ENCODE measurements at places on chromosomes 2 and 18.

DNA sequence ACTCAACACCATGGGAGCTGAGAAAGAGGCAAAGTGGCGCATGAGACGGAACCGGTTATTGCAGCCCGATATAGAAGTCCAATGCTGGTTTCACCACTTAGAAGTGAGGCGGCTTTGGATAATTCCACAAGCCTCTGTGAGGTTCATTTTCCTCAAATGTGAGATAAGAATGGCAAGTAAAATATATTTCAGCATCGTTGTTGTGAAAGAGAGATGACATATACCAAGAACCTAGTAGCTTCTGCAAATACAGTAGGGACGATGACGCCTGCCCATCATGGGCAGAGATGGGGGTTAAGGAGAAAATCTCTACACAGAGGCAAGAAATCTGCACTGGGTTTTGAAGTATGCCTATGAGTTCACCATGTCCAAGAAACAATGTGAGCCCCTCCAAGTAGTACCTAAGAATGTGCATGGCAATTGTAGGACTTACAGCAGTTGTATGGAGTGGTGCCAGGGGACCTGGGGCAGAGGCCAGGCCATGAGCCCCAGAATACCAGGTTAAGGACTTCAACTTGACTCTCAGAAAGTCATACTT, 352.0 kb downstream of the RNF144A start:
- no peak for DNase-seq

DNA sequence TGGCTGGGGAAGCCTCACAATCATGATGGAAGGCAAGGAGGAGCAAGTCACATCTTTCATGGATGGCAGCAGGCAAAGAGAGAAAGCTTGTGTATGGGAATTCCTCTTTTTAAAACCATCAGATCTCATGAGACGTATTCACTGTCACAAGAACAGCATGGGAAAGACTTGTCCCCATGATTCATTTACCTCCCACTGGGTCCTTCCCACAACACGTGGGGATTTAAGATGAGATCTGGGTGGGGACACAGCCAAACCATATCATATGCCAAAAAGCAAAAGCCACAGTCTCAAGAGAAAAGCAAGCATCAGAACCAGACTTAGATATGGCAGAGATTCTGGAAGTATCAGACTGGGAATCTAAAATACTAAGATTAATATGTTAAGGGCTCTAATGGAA, 30.0 kb upstream of the SCRN3 start:
- DNase-seq = no peak

DNA sequence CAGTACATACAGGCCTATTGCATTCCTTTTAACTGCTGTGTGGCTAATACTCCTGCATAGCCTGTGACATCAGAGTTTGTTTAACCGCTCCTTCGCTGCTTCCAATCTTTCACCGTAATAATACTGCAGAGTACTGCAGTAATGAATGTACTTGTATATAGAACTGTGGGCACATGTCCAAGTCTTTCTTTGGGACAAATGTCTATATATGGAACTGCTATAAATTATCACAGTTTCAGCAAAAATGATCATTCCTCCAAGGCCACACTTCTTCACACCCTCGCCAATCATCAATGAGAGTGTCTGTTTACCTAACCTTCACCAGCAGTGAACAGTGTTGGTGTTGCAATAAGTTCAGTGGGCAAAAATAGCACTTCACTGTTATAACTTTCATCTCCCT, 230.4 kb downstream of the SP3 start:
- DNase-seq = no peak

- DNase-seq = no peak
Measured at GRCh38 chr18:28736951-28737350, 560.0 kb upstream of the CDH2 start.

DNA sequence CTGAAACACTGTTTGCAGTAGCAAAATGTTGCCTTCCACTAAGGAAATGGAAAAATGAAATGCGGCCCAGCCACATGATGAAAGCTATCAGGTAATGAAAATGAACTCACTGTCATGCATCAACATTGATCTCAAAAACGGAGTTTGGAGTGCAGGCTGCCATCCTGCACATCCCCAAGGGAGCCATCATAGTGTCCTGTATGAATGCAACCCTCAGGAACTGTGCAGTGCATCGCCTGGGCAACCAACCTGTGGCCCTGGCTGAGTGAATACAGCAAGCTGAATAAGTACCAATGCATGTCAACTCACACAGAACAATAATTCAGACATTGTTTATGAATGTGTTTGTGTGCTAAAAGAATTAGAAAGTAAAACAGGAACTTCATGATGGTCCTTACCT, 23.1 kb upstream of the TXNDC2 start:
- DNase-seq = no peak

Measured in midbrain (tissue), 1 donor.